ENCODE measurements at places on chromosomes 5 and 9.

DNA sequence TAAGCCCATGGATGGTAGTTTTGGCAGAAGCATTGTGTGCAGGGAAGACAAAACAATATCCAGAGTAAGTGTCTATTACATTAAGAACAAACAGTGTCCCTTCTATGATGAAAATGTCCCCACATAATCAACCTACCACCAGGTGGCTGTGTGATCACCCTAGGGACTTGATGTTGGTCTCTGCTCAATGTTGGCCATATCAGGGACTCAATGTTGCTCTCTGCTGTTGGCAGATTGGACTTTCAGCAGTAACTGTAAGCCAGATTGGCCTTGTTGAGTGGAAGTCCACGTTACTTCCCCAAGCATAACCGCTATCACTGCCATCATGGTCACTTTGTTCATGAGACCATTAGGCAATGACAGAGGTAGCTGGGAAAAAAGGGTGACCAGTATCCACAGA is 52.8 kb upstream of the PRSS3 start:
- no peak for DNase-seq

GRCh38 chr9:134809292-134809691 is 71.3 kb upstream of the FCN2 start:
- no peak for DNase-seq

DNA sequence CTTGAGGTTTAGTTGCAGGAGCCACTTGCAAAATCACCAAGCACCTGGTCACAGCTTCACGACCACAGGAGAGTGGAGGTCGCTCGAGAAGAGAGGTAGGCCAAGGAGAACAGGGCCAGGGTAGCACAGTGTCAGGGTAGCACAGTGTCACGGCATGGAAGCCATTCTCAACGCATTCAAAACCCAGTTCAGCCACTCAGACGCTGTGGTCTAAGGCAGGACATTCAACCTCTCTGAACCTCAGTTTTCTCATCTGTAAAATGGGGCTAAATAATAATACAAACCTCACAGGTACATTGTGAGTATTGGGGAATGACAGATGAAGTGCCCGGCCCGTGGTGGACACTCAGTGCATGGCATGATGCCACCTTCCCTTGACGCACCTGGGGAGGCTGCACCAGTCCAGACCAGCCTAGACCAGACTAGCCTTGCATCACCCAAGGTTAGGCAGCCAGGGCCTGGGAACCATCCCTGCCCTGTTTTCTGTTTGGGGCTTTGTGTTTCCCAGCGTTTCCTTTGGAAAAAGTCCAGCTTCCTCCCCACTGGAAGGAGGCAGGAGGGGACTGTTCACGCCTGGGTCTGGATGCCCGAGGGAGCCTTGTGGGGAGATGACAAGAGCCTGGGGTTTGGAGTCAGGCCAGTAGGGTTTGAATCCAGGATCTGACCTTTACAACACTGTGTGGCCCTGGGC is 7.8 kb upstream of the LMX1B start:
- DNase-seq: no peak

DNA sequence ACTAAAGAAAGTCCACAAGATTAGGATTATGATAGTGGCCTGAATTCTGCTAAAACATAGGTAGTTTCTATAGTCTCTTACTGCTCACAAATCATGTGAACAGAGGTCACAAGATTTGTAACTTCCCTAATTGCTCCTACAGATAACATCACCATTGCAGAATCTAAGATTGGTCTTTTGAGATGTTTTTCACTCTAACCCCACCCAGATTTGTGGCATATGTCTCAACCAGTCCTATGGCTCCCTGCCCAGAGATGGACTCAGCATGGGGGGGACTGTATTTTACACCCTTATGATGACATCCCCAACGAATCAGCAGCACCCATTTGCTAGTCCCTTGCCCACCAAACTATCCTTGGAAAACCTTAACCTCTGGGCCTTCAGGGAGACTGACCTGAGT is 1046.2 kb downstream of the CDH12 start:
- DNase-seq: no peak

GRCh38 chr5:125333416-125333815 is 587.0 kb upstream of the ZNF608 start:
- DNase-seq: no peak

- DNase-seq: no peak
These were observed 132.5 kb downstream of the SEMA6A start for GRCh38 chr5:116442095-116442534.

DNA sequence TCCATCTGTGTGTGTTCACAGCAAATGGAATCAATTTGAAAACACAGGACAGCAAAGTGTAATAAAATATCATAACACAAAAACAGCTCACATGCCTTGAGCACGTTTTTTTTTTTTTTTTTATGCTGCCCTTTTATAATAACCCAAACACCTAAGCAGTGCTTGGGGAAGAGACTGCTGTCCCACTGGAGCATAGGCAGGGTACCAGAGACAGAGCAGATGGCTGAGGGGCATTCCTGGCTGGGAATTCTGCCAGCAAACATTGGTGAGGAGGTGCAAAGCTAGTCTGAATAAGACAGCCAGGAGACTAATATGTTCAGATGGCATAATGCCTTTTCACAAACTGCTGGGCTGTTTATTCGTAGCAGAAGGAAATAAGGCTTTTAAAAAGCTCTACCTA is 58.1 kb upstream of the SV2C start:
- no peak for DNase-seq

DNA sequence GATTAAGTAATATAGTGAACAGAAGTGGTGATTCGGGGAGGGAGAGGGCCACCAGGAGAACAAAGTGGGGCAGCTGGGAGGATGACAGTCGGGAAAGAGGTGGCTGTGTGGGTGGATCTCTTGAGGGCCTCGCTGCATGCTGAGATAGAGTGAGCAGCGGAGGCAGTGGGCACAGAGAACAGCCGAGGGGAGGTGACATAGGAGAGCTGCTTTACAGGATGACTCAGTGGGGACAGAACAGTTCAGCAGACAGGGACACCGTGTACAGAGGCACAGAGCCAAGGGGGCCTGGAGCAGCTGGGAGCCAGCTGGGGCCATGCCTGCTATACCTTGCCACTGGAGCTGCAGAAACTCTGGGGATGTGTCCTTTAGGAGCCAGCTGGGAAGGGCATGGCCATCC is 273.9 kb downstream of the GADD45G start:
- no peak for DNase-seq

DNA sequence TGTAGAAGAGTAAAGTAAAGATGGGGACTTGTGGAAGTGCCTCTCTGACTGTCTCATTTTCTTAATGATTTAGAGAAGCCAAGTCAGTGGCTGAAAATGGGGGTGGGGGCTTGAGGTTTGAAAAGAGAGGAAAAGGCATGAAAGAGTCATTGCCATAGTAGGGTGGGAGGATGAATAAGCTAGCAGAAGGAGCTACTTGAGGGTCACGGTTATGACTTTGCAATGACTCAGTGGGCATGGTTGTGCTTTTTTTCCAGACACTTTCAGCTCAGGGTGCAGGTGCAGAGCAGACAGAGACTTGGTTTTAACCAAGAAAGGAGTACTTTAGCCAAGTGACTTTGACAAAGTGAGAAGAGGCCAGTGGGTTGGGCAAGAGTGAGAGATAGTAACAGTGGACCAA is 117.8 kb downstream of the PTTG1 start:
- no peak for DNase-seq

GRCh38 chr5:176583076-176583475 is 26.9 kb downstream of the GPRIN1 start:
- DNase-seq: no peak

DNA sequence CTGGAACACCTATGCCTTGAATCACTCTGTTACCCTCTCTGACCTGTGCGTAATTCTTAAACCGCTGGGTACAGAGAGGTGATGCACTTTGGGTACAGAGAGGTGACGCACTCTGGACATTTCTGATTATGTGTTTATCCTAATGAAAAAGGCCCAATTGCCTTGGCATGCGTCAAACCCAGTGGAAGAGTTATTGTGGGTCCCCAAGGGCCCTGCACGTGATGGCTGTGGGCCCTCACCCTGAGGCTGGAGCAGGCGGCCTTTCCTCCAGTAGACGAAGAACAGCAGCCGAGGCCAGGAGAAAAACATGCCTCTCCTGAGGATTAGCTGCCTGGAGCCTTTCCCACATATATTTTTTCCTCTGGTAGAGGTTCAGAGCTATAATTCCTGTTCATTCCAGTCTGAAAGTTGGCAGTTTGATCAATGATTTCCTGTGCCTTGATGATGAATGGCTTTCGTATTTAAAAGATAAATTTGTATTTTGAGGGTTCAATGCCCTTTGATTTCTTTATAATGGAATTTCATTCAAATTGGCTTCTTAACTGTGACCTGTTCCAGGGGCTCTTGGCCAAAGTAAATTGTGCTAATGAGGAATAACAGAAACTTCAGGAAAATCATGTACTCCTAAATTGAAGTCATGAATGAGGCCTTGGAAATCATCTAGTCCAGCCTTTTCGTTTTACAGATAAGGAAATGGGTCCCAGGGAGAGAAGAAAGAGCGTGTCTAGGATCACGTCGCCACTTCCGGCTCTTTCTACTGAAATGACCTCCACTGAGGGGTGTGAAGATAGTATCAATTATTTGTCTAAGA is 22.8 kb downstream of the ACER2 start:
- no peak for DNase-seq

DNA sequence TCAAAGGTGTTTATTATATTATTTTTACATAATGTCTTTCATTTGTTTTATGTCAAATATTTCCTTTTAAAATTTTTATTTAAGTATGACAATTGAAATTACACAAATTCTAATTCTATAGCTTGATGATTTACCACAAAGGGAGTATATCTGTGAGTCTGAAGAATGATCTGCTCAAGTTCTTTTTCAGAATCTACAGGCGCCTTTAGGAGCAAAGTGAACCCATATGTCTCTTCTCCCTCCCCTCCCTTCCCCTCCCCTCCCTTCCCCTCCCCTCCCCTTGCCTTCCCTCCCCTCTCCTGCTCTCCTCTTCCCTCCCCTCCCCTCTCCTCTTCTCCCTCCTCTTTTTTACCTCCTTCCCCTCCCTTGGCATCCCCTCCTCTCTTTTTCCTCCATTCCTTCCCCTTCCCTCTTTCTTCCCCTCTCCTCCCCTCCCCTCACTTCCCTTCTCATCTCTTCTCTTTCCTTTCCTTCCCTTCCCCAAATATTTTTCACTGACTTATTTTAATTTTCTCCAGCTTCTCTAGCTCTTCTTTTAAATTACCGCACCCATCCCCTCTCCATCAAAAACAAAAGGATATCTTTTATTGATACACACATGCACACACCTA is 495.3 kb upstream of the PIK3R1 start:
- no peak for DNase-seq

GRCh38 chr9:85215961-85216360 is 525.8 kb downstream of the AGTPBP1 start:
- DNase-seq: no peak

DNA sequence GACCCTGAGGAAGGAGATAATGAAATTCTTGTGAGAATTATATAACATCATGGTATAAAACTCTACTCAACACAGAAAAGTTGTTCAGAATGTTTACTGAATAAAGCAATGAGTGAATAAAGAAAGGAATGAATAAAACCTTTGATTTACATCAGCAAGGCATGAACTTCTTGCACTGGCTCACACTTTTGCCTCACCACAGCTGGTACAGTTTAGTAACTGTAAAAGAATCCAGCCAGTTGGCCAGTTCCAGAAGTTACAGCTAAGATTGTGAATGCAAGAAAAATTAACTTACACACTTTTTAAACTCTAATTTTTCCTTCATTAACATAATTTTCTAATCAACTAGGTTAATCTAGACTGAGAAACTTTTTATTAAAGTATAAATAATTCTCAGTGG is 490.9 kb downstream of the NFIB start:
- no peak for DNase-seq

DNA sequence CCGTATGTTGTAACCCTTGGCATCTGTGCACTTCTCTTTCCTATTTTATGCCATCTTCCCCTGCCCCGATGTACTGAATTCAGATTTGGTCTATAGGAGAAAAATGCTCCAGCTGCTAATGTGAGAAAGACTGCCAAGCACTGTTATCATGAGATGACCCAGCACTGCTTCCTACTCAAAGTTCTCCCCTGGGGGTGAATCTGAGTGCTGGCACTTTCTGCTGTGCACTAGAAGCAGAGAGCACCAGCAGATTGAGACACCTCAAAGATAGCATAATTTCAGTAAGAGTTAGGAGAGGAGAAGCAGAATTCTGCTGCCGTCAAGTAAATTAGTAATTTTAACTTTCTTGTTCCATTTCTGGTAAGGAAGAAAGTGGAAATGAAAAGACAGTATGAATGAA is 92.8 kb upstream of the ACOT12 start:
- no peak for DNase-seq

- DNase-seq: no peak
These were observed 387.5 kb downstream of the PLK2 start for GRCh38 chr5:58072300-58072965.

DNA sequence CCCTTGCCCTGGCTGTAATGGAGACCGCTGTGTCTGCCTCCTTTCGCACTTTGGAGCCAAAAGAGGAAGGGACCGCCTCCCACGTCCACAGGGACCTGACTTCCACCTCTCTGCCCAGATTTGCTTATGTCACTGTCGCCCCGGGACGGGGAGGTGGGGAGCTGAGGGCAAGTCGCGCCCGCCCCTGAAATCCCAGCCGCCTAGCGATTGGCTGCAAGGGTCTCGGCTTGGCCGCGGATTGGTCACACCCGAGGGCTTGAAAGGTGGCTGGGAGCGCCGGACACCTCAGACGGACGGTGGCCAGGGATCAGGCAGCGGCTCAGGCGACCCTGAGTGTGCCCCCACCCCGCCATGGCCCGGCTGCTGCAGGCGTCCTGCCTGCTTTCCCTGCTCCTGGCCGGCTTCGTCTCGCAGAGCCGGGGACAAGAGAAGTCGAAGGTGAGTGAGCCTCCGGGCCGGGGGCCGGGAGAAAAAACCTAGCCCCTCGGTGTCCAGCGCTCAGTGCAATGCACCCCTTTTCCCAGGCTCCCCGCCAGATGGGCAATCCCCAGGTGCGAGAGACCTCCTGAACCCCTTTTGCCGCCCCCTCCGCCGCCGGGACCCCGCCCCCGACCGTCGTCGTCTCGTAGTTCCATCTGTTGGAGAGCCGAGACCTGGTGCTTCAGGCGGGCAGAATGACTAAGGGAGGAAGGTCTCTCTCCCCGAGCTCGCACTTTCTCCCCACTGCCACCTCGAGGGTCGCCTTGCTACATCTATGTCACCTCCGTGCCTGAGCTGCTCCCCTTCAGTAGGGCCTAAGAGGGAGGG is at the start of gene GPX3:
Gene GPX3, plus strand, starts transcription at position 288 of the 807 bp plus-strand sequence. Its CDS starts 64 bp downstream, at position 352.
- DNase-seq: peak; percentile 48

- no peak for DNase-seq
These were observed 211.4 kb downstream of the KIAA0825 start for GRCh38 chr5:94407023-94407422.

DNA sequence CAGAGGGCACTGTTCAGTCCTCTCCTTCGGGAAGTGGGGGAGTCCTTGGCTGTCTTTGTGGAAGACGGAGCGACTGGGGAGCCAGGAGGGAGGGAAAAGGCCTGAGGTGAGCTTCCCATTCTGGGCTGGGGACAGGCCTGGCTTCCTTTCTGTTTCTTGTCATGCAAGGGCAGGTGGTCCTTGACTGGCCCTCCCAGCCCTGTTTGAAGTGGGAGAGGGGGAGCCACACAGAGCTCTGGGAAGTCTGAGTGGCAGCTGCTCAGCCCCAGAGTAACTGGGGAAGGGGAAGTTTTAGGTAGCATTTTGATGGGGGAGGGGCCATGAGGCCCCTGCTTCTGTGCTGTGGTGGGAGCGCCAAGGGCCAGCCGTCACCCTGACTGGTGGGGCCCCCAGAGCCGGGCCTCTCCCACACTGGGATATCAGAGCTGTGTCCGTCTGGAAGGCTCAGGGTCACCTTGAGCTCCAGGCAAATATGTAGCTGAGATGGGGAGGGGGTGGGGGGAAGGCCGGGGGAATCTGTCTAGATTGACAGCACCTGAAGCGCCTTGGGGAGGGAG is 6.5 kb downstream of the UNC5A start:
- no peak for DNase-seq
